AG10803 (cell line): ENCODE measurements at places on chromosomes 12 and 14.

GRCh38 chr14:81449114-81449513, 49.0 kb upstream of the STON2 start:
- DNase-seq, result peak; percentile 11

DNA sequence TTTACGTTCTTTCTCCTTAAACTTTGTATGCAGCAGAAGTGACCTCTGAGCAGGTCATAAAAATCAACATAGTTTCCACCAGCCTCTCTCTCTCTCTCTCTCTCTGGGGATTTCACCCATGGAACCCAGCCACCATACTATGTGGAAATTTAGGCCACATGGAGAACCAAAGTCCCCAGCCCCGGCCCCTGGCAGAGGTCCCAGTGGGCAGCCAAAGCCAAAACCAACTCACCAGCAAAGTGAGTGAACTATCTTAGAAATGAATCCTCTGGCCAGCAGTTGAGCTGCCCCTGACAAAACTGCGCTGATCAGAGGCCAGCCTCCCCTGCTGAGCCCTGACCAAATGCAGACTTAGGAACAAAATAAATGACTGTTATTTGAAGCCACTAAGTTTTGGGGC, 9.2 kb downstream of the DUSP6 start:
- peak; percentile 61 for DNase-seq

DNA sequence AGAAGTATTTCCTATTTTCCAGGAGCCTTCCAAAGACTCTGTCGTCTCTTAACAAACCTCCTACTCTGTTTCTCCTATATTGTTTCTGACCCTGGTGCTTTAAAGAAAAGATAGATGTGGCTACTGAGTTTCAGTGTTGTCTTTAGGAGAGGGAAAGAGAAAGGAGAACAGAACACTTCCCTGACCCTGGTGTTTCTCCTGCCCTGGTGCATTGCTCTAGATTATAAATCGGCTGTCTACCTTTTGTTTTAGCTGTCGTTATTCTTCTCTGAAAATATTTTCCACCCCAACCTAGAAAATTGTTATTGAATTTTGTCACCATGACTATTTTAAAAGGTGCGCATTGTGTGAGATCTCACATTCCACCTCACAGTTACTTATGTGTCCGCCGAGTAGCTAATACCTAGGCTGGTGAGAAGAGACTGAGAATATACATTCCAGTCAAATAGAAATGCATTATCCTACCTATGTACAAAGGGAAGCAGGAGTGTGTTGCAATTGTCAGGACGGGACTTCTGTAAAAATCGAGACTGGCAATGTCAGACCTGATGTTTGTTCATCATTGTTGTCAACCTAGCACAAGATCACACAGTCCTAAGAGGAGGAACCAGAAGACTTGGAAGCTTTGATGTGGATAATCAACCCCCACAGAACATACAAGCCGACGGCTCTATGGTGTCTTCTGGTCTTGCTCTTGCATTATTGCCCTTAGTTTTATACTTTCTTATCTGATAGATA, 108.7 kb upstream of the SLC38A4 start:
- no peak for DNase-seq

GRCh38 chr14:52338051-52338681, 24.1 kb downstream of the PTGER2 start:
- no peak for DNase-seq

DNA sequence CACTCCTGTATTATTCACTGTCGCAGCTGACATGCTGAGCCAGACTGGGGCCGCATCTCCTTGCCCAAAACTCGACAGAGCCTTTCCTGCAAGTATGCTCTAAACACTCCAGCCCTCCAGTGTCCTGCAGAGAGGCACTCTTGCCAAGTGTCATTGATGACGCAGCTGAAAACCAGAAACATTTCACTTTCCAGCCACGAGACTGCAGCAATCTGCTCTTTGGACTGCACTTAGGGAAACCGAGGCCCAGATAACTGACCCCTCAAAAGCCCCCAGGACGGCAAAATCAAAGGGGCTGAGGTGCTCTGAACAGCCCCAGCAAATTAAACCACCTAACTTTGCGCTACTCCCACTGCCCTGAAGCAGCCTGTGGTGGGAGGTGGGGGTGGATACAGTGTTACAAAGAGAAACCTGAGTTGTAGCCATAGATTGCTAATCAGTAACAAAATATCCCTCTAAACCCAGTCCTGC, 2.6 kb downstream of the CCDC85C start:
- DNase-seq, result peak; percentile 32

GRCh38 chr14:31263485-31264133, 56.0 kb upstream of the HECTD1 start:
- peak; percentile 100 for DNase-seq

DNA sequence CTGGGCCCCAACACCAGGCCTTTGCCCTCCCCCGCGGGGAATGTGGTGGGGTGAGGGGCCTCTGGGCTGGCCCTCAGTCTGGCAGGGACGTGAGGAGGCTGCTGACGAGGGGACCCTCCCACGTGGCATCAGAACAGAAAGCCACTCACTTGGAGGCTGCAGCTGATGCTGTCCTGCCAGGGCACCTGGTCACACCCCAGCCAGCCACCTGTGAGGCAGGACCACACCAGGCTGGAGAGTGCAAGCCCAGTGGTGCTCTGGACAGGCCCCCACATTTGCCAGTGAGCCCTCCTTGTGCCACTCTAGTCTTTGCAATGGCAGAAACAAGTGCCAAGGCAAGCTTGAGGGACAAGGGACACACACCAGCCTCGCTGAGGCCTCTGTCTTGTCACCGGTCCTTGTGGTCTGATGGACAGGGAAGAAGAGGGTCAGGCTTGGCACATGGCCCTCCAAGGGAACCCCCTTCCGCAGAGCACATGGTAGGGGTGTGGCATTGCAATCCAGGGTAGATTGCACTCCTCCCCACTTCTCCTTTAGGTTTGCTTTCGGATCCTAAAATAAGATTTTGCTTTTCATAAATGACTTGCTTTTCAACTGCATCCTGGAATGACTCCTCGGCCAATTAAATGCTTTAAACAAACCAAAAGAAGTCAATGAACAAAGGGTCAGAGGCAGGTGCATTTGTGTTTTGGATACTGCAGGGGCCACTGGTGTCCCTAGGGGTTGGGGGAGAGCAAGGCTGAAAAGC, 53.7 kb downstream of the CCDC88C start:
- no peak for DNase-seq

- no peak for DNase-seq
Observed at GRCh38 chr12:119990382-119990874, 1.4 kb downstream of the BICDL1 start.

- DNase-seq, result no peak
Observed at GRCh38 chr14:100173353-100173752, 13.9 kb upstream of the DEGS2 start.

GRCh38 chr12:118373616-118374015, 909 bp upstream of the TAOK3 start:
- no peak for DNase-seq

DNA sequence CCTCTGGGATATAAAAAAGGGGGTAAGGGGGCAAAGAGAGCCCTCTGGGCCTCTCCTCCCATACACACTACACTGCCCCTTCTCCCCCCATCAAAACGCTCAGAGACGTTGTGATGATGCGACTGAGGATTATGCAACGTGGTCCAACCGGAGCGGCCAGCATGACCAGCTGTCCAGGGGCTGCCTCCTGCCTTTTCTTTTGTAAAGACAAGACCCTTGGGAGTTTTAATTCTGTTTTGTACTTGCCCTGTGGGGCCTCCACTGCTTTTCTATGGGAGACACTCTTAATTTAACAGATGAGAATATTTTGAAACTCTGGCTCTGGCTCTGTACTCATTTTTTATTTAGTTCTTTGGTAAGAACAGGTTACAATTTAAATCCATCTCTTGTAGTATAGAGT, 7.2 kb downstream of the MBD6 start:
- no peak for DNase-seq

GRCh38 chr14:61928300-61928699, 166.1 kb downstream of the SNAPC1 start:
- DNase-seq, result no peak

- no peak for DNase-seq
Observed at GRCh38 chr12:106033161-106033675, 105.5 kb downstream of the NUAK1 start.

GRCh38 chr12:45660330-45660729, 69.2 kb upstream of the ARID2 start:
- peak; percentile 43 for DNase-seq

DNA sequence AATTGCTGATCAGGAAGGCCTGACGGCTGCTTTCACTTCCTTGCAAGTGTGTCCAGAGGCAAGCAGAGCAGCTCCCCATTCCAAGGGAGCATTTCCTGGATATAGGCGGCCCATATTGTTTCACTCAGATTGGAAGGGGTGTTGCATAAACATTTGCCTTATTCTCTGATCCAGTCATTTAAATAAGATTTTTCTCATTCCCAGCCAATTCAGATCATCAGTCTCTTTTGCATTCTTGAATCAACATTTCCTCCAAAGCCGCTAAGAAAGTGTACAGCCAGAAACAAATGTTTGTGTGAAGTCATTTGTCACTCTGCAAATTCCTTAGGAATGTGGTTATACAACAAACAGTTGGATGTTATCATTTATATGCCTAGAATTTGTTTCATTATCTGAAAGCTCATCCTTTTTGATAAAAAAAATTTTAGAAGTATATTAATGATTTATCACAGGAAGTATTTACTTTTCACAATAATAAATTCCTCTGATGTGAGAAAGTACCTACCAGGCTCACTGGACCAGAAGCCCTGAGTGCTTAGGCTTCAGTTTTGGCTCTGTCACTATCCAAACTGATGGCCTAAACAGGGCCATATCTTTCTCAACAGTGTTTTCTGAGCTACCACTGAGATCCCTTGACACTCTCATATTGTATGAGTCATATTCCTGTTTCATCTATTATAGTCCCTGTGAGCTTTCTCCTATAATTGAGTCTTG, 379.6 kb downstream of the CCDC91 start:
- DNase-seq, result peak; percentile 97
